Stimulated activated CD8-positive, alpha-beta memory T cell treated with anti-CD3 and anti-CD28 coated beads, Interleukin-4, amount 100 ng/mL, for 1 hour (primary cell): ENCODE measurements at places on chromosomes 4 and X.

GRCh38 chr4:3215256-3215655 is 33.7 kb upstream of the MSANTD1 start:
- DNase-seq = no peak

DNA sequence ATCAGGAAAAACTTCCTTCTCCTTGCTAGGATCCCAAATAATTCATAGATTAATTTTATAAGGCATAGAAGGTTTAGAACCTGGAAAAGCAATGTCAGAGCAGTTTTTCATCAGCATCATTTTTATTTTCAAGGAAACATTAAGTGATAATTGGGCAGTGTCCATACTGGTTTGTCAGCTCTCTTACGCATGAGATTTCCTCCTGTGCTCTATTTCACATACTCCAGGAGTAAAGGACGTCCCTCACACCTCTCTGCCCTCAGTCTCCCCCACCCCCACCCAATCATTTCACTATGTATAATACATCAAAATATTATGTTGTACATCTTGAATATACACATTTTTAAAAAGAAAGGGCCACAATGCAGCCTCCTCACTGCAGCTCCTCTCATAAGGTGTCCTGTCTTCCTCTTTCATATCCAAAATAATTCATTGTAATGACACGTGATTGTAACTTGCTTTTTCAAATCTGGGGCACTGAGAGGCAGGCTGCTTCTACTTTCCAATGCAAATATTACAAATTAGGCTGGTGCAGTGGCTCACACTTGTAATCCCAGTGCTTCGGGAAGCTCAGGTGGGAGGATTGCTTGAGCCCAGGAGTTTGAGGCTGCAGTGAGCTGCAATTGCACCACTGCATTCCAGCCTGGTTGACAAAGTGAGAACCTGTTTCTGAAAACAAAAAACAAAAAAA is 34.4 kb downstream of the ARHGEF38 start:
- DNase-seq = no peak

DNA sequence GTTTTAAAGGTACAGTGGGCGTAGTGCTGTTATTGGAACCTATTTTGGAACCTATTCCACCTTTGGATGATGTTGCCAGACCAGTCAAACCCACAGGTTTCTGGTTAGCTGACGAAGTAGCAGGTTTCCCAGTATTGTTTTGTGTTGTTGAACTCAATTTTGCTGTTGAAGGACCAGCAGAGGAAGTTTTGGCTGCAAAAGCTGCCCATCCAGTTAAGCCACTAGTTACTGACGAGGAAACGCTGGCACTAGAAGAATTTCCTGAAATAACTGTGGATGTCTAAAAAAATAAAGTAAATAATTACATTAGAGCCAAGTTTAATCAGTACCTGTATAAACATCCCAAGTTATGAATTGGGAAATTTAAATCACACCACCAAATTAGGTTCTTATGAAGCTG is 25.5 kb downstream of the INTS12 start:
- no peak for DNase-seq

- no peak for DNase-seq
These were observed 214.5 kb upstream of the TACR3 start for GRCh38 chr4:103934178-103934789.
